ENCODE measurements at places on chromosomes 11 and 22.

DNA sequence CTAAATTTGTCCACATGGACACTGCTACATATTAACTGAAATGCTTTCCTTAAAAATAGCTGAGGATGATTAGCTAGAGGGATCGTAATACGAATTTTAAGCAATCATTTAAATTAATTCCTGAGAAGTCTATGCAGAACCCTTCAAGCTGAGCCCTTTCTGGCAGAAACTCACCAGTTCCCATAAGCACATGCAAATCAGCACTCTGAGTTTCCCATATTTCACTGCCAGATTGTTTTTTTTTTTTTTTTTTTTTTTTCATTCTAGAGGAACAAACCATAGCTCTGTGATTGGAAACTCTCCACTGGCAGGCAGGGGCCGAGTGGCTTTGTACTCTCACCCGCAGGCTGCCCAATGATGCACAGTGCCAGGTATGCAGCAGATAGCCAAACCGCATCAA is 145.6 kb downstream of the EFCAB6 start:
- DNase-seq = no peak

DNA sequence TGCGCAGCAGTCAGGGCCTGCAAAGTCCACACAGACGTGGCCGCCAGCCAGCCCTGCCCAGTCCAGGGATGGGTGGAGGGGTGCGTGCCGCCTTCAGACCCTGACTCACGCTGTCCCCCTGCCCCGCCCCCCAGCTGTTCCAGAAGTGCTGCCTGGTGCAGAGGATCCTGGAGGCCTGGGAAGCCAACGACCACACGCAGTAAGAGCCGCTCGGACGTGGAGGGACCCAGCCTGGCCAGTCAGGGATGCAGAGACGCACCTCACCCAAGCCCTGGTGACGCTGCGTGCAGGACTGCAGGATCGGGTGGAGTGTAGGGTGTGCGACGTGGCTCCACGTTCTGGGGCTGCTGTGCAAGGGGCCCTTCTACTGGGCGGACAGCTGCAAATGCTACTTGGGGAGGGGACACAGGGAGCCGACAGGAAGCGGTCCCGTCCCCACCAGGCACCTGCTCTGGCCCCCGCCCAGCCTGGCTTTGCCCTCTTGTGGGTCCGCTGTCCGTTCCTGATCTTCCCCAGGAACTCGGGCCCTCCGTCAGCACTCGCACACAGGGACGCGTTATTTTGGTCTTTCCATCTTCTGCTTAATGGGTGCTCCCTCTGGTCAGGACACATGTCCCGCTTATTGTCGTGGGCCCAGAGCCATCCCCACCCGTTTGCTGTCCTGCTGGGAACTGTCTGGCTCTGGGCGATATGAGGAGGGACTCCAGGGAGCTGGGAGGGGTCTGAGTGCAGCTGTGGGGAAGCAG is 42.5 kb downstream of the SBF1 start:
- no peak for DNase-seq

- DNase-seq = no peak
These were observed 26.0 kb downstream of the PARVG start for GRCh38 chr22:44206696-44207095.

DNA sequence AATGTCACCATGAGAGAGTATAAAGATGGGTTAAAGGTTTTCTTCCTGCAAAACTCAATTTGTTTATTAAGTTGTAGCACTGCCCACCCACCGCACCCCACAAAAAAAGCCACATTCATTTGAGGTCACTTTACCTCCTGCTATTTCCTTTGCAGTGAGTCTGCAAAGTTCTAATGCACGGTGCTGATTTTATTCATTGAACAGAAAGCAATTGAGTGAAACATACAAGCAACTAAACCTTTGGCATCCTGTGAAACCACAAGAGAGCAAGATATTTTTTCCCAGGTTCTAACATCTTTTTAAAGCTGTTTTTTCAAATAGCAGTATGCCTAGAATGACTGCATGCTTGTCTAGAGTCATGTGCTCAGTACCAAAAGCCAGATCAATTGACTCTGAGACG is 39.0 kb downstream of the RRAS2 start:
- no peak for DNase-seq

GRCh38 chr22:46303347-46303965 is 6.8 kb downstream of the GTSE1 start:
- DNase-seq = no peak

GRCh38 chr11:87228820-87229219 is 191.1 kb downstream of the TMEM135 start:
- no peak for DNase-seq

DNA sequence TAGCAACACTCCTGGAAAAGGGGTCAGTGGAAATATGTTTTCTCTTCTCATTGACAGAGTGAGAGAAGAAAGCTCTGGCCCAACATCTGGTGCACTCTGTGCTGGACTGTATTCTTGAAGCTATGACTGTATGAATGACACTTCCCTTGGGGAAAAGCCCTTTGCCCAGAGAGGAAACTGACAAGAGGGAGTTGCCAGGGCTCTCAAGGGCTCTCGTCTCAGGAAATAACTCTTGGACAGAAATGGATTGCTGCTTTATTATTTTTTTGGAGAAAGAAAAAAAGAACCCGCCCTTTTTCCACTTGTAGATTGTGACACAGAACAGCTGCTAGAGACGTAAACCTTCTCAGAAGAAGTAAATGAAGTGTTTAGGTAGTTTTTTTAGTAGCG is 11.4 kb downstream of the ETS1 start:
- no peak for DNase-seq

DNA sequence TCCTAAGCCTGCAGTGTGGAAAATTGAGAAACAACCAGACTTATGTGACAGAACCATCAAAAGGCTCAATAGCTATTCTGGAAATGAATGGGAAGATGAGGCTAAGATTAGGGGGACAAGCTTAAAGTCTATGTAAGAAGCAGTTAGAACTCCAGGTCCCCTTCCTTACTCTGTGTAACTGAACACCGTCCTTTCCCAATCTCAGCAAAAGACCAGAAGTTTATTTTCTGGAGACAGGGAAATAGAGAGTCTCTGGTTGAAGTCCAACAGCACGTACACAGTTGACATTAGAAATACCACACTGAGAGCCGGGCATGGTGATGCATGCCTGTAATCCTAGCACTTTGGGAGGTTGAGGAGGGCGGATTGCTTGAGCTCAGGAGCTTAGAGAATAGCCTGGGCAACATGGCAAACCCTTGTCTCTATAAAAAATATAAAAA is 93.9 kb downstream of the CD44 start:
- DNase-seq = no peak

DNA sequence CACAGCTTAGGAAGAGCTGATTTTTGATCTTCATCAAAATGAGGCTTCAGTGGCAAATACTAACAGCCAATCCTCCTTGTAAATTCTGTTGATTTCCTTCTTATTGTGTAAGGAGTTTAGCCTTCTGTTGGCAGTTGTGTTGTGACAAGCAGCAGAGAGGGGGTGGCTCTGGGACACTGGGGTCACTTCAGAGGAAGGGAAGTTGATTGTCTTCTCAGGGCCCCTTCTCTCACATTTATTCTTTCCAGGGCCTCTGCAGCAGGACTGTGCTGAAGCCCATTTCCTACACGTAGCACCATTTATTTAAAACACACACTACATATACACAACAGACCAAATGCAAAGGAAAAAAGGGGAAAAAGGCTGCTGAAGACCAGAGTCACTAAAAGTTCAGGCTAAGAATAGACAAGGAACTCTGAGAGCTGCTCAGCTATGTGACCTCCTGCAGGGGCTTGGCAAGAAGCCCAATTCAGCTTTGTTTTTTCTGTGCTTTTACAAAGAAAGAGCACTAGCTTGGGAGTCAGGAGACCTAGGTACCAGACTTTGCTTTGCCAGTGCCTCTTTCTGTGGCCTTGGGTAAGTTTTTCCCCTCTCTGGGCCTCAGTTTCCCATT is 28.3 kb upstream of the UPB1 start:
- DNase-seq = no peak

- no peak for DNase-seq
These were observed 407.8 kb upstream of the NARS2 start for GRCh38 chr11:78982473-78982872.

DNA sequence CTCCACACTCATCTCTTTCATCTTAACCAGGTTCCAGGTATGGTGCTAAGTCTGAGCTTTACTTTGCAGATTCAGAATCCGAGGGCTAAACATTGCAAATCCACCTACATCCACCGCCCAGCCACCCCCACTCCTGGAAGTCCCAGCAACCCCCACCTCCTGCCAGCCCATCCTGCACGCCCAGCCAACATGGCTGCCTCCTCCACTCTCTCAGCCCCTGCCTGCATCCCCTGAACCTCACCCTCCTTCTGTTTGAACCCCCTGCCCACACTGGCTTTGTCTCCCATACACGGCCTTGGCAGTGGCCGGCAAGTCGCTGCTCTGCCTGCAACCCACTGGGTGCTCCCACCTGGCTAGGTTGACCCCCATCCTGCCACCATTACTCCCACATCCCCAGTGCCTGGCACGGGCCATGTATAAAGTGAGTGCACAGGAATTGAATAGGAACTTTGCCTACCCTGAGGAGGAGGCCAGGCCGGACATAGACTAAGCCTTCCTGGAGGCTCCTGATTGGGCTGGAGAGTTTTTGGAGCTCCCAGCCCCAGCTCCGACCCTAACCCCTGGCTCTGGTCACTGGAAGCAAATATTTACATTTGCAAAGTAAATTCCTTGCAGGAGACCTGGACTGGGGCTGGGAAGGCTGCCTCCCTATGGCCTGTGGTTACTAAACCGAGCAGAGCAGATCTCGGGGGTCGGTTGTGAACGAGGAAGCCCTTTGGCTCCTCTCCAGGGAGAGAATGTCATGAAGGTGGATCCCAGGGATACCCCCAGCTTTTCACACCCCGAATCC is 14.4 kb downstream of the EMID1 start:
- no peak for DNase-seq

DNA sequence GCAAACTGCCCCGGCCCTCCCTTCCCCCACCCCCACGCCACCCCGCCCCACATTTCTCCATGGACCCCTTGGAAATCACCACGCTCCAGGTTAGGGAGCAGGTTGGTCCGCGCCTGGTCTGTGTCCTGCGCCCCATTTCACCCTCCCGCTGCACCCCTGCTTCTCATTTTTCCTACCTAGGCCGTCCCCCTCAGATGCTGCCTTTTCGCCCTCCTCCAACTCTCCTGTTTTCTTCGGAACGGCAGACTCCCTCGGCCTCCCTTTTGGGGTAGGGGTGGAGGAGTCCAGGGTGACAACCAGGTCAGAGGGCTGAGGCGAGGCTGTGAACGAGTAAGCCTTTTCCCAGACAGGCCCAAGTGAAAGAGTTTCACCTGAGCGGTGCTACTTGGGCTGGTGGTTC is 893 bp upstream of the SCN4B start:
- DNase-seq = no peak

DNA sequence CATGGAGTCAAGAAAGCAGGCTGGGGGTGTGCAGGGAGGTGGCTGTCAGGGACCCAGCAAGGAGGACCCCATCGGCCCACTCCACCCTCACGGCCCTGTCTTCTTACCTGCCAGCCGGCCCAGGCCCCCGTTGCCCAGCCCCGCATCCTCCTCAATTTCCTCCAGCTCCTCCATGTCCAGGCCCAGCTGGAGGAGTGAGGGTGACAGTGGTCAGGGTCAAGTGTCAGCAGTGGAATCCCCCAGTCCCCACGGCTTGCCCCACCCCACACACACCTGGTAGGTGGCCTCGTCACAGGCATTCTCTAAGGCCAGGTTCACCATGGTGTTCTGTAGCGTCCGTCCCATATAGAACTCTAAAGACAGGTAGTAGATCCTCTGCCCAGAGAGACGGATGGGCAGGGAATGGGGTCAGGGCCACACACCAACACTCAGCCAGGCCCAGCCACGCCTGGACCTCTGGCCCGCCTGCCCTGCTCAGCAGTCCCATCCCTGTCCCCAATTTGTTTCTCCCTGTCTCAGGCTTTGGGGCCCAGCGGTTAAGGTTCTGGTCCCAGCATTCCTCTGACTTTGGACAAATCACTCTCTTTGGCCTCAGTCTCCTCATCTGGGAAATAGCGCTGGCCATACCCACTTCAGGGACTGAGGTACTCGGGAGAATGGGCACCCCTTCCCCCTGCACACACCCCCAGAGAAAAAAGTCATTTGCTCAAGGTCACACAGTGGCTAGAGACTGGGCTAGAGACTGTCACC is 1.3 kb downstream of the PYGM start:
- DNase-seq = no peak

DNA sequence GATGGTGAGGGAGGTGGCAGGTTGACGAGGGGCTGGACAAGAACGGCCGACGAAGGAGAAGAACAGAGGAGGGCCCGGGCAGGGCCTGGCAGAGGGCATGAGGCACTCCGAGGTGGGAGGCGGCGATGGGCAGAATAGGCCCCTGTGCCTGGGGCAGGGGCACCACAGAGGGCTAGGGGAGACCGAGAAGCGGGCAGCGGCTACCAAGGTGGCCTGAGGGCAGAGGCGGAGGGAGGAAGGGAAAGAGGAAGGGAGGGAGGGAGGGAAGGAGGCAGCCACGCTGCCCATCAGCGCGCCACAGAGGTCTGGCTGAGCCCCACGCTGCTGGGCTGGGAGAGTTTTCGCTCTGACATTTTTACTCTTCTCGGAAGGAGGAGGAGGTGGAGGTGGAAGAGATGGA is 11.3 kb downstream of the LSP1 start:
- DNase-seq = no peak

Measured in occipital lobe (tissue), 3 donors.